ENCODE measurements at places on chromosomes 5 and 9. TPM values are rescaled to one million over a fixed set of nuclear protein-coding genes. Genes with fewer than 3 reads are reported as not detected.

The KIF4B gene
- total RNA-seq, result 0.02 TPM

The PKD2L2 gene
- not detected for total RNA-seq

The HTR1A gene
- total RNA-seq, result not detected

The PLAC8L1 gene
- total RNA-seq, result not detected

The IL4 gene
- total RNA-seq, result not detected

The KDM4C gene
- 8.5 TPM for total RNA-seq

The RANBP3L gene
- not detected for total RNA-seq

The SLC45A2 gene
- not detected for total RNA-seq

The PCDHB3 gene
- total RNA-seq, result 0.02 TPM

The FOXD4 gene
- total RNA-seq, result 0.13 TPM

The IFNA13 gene
- not detected for total RNA-seq

The GZMA gene
- not detected for total RNA-seq

The CCNH gene
- total RNA-seq, result 37.7 TPM

The MEIKIN gene
- total RNA-seq, result not detected

Measured in A549 treated with AZD2906 at 1 μM for 4 hours (cell line).